ENCODE measurements at places on chromosomes 13 and 19.
A peak's percentile ranks its signal among the peaks of the same experiment; 100 is the strongest.

DNA sequence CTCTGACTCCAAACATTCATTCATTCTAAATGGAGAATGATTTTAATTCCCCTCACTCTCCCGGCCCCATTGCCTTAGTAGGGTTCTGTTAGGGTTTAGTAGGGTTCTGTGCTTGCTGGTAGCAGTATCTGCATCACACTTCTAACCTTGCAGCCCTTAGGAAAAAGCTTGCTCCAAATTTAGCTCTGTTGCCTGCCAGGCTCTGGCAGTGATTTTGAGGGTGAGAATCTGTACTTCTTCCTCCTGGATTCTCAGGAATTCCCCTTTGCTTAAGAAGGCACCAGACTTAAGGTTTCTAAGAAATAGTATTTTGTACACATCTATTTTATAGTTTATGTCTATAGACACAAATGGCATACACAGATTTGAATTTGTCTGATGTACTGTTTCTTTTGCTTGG is 14.7 kb downstream of the B3GLCT start:
- no peak for DNase-seq

- peak; percentile 45 for DNase-seq
These were observed 11.3 kb downstream of the PRKCSH start for GRCh38 chr19:11446652-11447301.

DNA sequence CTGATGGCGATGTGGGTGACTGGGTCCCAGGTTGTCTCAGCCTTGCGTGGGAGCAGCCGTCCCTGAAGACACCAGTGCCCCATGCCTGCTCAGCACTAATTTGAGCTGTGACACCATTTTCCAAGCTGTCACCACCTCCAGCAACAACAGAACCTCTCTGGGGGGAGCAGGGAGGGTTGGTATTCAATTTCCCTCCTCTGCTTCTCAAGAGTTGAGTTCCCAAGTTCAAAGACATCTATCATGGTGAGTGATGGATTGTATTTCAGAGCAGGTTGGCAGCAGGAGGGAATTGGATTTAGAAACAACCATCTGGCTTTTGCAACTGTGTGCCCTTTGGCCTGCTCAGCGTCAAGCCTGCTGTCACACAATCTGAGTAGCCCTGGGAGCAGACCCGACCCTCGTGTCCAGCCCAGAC is 46.9 kb upstream of the UQCRFS1 start:
- DNase-seq = no peak

DNA sequence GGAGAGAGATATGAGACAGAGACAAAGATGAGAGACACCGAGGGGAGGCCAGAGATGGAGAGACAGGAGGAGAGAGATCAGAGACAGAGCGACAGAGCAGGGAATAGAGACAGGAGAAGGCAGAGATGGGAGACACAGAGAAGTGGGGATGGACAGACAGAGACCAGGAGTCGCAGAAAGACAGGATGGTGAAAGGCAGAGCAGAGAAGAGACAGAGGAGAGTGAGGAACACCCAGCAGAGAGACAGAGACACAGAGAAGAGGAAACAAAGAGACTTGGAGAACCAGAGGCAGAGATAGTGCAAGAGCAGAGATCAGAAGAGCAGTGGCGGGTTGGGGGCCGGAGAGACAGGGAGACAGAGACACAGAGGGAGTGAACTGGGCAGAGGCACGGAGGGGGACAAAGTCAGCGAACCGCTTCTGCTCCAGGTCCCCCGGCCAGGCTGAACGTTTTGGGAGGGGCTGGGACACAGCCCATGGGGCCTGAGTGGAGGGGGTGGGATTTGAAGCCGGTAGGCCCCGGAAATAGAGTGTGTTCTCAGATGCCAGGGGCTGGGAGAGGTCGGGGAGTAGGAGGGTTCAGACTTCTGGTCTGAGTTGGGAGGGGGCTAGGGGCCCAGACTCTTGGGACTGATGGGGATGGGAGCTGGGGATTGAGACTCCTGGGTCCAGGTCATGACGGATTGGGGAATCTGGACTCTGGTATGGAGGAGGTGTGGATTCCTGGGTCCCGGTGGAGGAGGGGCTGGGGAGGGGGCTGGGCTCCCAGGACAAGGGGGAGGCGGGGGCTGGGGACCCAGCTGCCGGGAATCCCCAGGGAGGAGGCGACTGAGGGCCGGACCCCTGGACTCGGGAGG is 654 bp downstream of the ZNF579 start:
- DNase-seq = no peak

- DNase-seq = no peak
These were observed 4.0 kb downstream of the LGALS4 start for GRCh38 chr19:38808741-38809140.

GRCh38 chr13:44435142-44435918 is 61.7 kb downstream of the SERP2 start:
- peak; percentile 100 for DNase-seq

DNA sequence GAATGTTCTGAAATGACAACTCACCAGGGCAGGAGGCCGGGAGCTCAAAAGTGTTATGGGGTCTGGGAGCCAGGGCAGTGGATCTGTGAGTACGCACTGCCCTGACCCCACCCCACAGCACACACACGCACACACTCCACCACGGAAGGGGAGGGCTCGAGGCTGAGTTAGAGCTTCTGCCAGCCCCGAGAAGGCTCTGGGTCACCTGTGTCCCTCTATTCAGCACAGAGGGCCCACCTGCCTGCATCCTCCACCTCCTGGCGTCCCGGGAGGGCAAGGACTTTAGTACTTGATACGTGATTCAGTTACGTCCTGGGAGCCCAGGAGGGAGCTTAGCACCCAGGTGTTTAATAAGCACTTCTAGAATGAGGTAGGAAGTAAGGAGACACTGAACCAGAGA is 190.0 kb upstream of the GPR12 start:
- no peak for DNase-seq

- peak; percentile 46 for DNase-seq
These were observed 99.0 kb downstream of the ZNF429 start for GRCh38 chr19:21604351-21604926.

Data from common myeloid progenitor, CD34-positive (primary cell).